ENCODE measurements at places on chromosomes 1 and 21.
A peak's percentile ranks its signal among the peaks of the same experiment; 100 is the strongest.

GRCh38 chr1:2388004-2388913, 3.1 kb downstream of the MORN1 start:
- DNase-seq: no peak

DNA sequence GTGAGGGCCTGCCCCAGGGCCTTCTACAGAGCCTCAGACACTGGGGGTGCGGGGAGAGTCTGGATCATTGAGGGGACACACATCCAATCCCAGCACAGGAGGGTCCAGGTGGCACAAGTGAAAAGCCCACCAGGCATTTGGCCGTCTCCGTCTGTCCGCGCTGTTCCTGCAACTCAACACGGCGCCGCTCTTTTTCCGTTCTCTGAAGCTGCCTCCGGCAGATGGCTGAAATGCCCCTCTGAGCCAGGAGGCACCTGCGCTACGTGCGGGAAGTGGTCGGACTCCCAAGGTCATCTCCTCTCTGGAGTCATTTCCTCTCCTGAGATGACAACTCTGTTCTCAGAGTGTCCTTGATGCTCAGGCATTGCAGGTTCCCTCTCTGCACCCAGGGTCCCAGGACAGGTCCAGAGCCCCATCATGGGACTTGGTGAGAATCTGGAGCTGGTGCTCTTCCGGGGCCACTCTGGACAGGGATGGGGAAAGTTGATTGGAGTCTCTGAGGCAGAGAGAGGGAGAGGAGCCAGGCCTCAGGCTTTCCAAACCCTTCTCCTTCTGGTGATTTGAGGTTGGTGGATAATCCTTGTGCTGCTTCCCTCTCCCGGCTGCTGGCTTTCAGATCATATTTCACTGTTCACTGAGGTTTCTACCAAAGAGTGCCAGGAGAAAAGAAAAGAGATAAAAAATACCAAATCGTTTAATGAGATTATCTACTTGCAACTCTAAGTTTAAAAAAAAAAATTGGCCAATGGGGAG, 14.0 kb upstream of the MIXL1 start:
- DNase-seq: peak; percentile 76

GRCh38 chr1:68175621-68176398, 56.5 kb downstream of the WLS start:
- no peak for DNase-seq

- DNase-seq: no peak
Observed at GRCh38 chr1:29431138-29431537, 194.8 kb downstream of the PTPRU start.

DNA sequence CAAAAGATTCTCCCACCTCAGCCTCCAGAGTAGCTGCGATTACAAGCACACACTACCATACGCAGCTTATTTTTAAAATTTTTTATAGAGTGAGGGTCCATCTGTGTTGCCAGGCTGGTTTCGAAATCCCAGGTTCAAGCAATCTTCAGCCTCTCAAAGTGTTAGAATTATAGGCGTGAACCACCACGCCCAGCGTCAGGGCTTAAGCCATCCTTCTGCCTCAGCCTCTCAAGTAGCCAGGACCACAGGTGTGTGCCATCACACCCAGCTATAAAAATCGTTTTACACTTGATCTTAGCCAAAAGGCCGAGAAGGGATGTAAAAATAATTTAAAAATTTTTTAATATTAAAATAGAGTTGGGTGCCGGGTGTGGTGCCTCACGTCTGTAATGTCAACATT, 4.3 kb upstream of the SLC25A33 start:
- no peak for DNase-seq

GRCh38 chr1:48207536-48208075, 14.9 kb upstream of the SLC5A9 start:
- no peak for DNase-seq

DNA sequence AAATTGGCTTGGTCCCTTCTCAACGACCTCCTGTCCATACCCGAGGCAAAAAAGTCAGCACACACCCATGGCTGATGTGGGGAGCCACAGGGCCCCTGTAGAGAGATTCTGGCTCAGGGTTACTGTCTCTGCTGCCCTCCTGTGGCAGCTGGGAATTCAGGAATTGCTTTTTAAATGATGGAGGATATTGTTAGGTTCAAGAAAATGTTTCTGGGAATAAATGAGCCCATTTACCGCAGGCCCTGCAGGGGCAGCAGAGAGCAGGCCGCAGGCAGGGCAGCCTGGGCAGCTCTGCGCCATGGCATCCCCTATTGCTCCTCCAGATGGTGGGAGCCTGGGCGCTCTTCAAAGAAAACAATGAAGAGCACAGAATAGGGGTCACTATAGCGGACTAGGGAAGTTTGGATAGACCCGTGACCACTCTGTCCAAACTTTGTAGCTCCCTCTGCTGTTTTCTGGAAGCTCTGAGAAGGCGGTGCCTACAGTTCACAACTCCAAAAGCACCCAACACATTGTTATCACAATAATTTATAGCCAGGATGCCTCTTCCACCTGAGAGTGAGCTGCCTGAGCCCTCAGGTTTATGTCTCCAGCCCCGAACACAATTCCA, 201.1 kb downstream of the BACH1 start:
- DNase-seq: peak; percentile 57

- DNase-seq: no peak
Observed at GRCh38 chr1:202061055-202061454, 50.7 kb downstream of the ELF3 start.

DNA sequence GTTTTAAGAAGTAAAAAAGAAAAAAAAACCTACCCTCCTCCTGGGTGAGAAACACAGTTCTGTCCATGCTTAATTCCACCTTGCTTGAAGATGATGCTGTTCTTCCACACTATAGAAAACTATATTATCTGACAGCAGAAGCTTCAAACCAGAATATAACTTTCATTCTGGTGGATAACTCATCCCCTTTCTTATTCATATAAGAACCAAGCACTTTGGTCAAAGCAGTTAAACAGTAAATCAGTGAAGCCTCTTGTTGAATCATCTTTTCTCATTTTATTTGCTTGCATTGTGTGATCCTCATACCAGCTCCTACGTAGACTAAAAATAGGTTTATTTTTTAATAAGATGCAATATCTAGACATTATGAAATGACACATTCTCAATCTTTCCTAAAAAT, 36.7 kb upstream of the PRDX6 start:
- DNase-seq: no peak

DNA sequence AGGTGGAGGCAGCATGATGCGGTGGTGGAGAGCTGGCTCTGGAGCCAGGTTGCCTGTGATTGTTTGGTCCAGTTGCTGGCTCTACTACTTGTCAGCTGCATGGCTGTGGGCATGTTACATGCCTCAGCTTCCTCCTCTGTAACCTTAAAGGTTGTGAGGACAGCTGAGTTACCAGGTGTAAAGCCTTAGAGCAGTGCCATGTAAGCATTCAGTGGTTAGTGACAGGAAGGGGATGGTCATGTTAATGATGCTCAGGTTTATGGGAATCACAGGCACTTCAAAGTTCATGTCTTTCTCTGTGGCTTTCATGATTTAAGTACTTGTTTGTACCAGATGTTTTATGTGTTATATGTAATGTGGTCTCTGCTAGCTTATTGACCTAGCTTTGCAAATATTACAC, 32.6 kb downstream of the PTGFRN start:
- no peak for DNase-seq

GRCh38 chr21:44763050-44763378, 38.6 kb downstream of the UBE2G2 start:
- no peak for DNase-seq

DNA sequence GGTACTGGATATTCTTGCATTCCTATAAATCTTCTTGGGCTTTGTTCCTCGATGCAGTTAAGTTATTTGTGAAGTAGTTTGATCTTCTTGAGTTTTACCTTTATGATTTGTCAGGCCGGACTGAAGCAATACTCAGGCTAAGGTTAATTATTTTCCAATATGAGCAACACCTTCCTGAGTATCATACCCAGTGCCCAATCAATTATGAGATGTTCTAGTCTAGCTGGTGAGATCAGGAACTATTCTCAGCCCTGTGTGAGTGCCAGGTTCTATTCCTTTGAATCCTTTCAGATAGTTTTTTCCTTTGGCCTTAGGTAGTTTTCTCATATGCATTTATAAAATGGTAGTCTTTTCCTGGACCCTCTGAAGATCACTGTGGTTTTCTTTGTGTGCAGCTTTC, 92.5 kb downstream of the SCMH1 start:
- DNase-seq: no peak

DNA sequence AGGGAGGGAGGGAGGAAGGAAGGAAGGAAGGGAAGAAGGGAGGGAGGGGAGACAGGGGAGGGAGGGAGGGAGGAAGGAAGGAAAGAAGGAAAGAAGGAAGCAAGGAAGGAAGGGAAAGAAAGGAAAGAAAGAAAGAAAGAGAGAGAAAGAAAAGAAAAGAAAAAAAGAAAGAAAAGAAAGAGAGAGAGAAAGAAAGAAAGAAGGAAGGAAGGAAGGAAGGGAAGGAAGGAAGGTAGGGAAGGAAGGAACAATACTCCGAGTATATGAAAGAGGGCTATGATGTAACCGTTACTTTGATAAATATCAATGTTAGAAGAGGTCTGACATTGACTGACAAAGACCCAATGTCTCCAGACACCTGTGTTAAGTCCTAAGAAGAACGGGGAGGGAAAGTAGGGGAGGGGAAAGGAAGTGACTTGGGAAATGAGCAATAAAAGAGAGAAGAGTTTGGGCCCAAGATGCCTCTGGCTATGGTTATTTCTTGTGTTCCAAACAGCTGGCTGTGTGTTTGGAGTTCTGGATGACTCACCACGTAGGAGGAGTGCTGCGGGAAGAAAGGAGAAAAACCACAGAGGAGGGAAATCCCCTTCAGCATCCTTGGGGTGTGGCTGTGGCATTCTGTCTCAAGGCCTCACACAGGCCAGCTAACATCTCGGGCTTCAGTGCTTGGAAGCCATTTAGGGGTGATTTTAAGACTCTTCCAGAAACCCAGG, 37.0 kb upstream of the RXRG start:
- DNase-seq: no peak

DNA sequence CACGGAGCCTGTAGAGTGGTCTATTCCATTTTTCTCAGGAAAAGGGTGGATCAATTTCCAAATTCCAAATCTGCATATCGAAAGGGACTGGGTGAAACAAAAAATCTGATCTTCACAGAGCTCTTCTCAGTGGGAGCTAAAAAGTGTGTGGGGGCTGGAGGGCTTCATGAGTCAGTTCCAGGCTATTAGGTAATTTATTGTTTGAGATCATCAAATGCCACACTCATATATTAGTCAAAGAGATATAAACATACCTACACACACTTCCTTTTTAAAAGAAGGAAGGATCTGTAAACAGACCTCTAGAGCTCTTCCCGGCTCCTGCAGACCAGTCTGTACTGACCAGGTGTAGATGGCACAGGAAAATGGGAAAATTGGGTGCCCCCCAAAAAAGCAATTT, 175.4 kb downstream of the ZBTB18 start:
- DNase-seq: no peak

DNA sequence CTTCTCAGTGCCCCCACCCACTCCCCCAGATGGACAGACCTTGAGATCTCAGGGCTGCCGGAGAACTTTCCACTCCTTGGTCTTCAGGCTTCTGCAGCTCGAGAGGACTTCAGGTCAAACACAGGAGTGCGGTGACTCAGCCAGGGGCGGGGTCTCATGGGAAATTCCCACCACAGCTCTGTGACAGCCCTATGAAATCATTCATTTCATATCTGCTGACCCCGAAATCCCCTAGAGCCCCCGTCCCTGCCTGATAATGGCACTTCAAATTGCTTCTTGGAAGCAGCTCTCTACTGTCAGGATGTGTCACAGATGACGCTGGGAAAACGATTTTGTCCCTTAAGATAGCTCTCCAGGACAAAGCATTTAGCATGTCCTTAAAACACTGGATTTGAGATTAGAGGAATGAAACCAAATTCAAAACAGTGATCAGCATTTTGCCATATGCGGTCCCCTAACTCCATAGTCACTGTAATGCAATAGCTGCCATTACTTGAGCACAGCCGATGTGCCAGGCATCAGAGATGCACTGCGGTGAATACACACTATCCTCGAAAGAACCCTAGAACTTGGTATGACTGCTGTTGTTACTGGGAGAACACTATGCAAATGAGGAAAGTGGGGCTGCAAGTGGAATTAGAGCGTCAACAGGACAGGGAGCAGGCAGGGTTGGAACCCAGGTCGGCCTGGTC, at the start of gene TNFRSF9:
TSS of gene TNFRSF9 (minus strand) at position 95 of the 692 bp plus-strand sequence. CDS start 845 bp downstream, outside the sequence.
- no peak for DNase-seq

GRCh38 chr1:46168477-46168876, 6.4 kb upstream of the TSPAN1 start:
- DNase-seq: no peak

DNA sequence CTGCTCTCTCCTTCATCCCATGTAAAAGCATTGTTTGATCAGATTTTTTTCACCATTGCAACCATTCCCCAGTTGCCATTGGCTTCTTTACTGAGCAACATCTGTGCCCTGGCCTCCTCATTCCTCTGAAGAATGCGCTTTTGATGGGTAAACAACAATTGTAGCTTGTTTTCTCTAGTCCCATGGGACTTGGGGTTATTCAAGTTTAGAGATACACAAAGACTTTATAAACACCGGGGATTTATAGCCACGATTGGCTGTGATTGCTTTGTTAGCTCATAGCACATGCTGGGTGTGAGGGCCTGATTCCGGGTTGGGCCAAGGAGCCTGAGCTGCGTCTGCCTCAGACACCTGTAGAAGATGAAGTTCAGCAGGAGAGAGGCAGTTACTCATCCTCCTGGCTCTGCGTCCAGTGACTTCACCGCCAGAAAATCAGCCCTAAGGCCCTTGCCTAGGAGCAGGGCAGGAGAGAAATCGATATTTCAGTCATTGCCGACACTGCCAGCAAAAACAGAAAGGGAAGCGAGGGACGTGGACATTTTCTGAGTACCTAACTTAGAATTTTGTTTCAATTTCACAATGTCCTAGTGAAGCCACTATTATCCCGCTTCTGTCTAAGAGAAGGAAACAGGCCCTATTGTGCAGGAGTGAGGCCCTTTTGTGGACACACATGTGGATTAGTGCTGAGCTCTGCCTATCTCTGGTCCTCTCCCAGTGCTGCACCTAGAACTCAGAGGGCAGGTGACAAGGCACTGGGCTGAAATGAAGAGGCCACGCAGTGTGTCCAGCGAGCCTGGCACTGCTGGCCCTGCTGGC, 159.8 kb upstream of the USP24 start:
- no peak for DNase-seq

DNA sequence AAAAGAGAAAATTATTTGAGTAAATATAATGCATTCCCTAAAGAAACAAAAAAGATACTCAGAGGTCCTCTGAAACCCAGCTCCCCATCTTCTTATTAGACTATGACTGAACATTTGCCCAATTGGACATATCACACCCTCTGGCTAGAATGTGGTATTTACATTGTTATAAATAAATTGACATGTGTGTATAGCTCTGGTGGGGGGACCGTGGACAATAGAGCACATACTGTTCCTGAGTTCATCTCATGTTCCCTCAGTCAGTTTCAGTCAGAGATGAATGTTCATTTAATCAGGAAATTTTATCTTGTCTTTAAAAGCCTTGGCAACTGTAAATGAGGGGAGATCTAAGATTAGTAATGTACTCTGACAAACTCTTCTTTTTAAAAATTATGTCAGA, 459.3 kb upstream of the ADAMTS5 start:
- no peak for DNase-seq

GRCh38 chr1:22976461-22977243, 4.0 kb upstream of the LACTBL1 start:
- peak; percentile 76 for DNase-seq

- peak; percentile 11 for DNase-seq
Observed at GRCh38 chr1:93878501-93878888, 511 bp downstream of the DNTTIP2 start.

- DNase-seq: no peak
Observed at GRCh38 chr1:159554696-159555095, 18.9 kb upstream of the OR10J5 start.

GRCh38 chr1:206700445-206701036, 15.8 kb downstream of the MAPKAPK2 start:
- peak; percentile 68 for DNase-seq

- no peak for DNase-seq
Observed at GRCh38 chr1:236576004-236576403, 28.3 kb downstream of the HEATR1 start.

GRCh38 chr21:44434568-44434925, 20.8 kb upstream of the LRRC3 start:
- no peak for DNase-seq

Data from cerebellar cortex (tissue), 1 donor.